Motor neuron (in vitro differentiated cells): ENCODE measurements at places on chromosomes 3 and 15. TPM values are rescaled to one million over a fixed set of nuclear protein-coding genes. Genes with fewer than 3 reads are reported as not detected.

Gene RTP1
- total RNA-seq = 0.15 TPM in 1 of 2 replicates, not detected in the other

Gene HTR3E
- total RNA-seq = 0.27 and 0.46 TPM in 2 replicates

Gene NEIL1
- 19.4 and 30.2 TPM in 2 replicates for total RNA-seq

DNA sequence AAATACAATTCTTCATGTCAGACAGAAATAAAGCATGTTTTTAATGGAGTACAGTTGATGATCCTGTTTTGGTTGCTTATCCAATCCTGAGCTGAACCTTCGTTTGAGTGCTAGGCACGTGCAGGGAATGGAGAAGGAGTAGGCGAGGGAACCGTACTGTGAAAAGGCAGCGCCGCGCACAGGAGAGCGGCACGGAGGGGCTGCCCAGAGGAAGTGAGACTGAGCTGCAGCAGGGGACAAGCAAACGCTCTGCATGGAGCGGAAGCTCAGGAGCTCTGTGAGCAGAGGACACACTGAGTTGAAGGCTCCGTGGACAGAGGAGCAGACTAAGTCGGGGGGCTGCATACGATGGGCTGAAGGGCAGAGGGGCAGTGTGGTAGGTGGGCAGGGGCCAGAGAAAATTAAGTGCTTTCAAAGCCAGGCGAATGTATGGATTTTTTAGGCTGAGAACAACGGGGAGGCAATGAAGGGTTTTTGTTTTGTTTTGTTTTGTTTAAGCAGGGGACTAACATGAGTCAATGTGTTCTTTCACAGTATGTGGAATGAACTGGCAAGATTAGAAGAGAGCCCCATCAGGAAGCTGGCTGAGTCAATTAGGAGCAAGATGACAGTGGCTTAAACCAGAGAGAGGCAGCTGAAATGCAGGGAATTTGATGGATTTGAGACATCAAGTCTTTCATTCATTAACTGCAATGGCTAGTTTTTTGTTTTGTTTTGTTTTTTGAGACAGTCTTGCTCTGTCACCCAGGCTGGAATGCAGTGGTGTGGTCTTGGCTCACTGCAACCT lies 23.8 kb upstream of the TM2D3 start:
- no peak for ATAC-seq

GRCh38 chr15:100448481-100448880 lies 80.3 kb downstream of the CERS3 start:
- ATAC-seq = no peak

GRCh38 chr15:101371081-101371480 lies 76.0 kb upstream of the SNRPA1 start:
- ATAC-seq = no peak

GRCh38 chr3:4939276-4939675 lies 40.0 kb upstream of the BHLHE40 start:
- ATAC-seq = no peak

DNA sequence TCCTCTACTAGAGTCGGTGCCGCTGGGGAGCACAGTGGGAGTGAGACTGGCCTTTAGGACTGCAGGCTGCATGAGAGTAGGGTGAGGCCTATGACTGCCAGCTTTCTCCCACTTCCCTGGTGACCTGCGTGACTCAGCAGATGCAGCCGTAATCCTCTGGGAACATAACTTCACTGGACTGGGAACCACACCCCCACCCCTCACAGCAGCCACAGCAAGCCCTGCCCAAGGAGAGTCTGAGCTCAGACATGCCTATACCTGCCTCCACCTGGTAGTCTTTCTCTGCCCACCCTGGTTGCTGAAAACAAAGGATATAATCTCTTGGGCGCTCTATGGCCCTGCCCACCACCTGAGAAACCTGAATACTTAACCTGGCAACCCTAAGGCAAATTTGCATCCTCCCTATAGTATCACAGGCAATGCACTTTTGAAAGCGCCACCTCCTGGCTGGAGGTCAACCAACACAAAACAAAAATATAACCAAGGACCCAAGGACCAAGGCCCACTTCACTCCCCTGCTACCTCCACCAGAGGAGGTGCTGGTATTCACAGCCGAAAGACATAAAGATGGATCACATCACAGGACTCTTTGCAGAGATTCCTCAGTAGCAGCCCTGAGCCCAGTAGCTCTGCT lies 308.9 kb downstream of the CTNNB1 start:
- ATAC-seq = no peak

DNA sequence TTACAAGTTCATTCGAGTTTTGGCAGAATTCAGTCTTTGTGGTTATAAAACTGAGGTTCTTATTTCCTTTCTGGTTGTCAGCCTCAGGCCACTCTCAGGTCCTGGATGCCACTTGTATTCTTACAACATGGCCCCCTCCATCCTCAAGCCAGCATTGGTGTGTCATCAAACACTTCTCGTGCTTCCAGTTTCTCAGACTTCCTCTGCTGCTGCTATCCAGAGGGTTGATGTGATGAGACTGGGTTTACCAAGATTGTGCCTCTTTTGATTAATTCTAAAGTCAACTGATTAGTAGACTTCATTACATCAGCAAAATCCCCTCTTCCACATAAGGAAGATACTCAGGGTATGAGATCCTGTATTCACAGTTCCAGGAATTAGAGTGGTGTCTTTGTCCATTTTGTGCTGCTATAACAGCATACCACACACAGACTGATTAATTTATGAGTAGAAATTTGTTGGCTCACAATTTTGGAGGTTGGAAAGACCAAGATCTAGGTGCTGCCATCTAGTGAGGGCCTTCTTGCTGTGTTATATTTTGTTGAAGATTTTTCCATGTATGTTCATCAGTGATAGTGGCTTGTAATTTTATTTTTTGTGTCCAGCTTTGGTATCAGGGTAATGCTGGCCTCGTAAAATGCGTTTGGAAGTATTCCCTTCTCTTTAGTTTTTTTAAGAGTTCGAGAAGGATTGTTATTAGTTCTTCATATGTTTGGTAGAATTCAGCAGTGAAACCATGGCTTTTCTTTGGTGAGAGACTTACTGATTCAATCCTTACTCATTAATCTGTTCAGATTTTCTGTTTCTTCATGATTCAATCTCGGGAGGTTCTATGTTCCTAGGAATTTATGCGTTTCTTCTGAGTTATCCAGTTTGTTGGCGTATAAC lies 11.1 kb downstream of the LRCH3 start:
- ATAC-seq = peak; percentile 48
